ENCODE measurements at places on chromosomes 3 and 15. TPM values are rescaled to one million over a fixed set of nuclear protein-coding genes. Genes with fewer than 3 reads are reported as not detected.

- no peak for DNase-seq
Measured at GRCh38 chr15:101439285-101439919, 50.1 kb downstream of the PCSK6 start.

GRCh38 chr15:31279221-31280045 lies 47.2 kb upstream of the KLF13 start:
- no peak for DNase-seq

DNA sequence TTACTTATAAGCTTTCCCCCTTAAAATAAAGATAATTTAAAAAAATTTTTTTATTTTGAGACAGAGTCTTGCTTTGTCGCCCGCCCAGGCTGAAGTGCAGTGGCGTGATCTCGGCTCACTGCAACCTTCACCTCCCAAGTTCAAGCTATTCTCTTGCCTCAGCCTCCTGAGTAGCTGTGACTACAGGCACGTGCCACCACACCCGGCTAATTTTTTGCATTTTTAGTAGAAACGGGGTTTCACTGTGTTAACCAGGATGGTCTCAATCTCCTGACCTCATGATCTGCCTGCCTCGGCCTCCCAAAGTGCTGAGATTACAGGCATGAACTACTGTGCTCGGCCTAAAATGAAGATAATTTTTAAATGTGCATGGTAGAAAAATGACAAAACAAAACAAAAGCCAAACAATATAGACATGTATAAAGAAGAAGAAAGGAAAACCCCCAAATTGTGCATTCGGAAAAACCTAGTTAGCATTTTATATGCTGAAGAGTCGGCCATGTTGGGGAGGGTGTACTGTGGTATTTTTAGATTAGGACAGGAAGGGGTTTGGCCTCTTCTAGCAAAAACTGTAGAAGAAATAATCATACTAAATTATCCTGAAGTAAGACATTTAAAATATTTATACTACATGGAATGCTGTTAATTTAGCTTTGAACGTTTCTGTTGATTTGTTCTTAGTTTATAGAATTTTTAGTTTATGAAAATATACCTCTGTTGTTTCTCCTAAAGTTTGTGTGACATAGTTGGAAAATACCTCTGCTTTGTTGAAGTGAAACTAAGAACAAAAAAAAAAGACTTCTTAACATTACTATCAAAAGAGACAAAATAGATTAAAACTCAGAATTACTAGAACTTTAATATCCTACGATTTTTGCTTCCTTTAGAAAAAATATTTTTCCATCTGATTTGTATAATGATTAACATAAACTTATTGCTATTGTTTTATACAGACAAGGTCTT lies 7.4 kb downstream of the APPL1 start:
- no peak for DNase-seq

GRCh38 chr15:72722071-72722696 lies 36.2 kb downstream of the BBS4 start:
- peak; percentile 70 for DNase-seq

The PATL2 gene
- total RNA-seq = 4.4 TPM
